Left hindlimb (tissue), 1 donor: ENCODE measurements at places on chromosomes 1 and 21.

- no peak for DNase-seq
These were observed 4.3 kb downstream of the KRTAP20-3 start for GRCh38 chr21:30646904-30647414.

DNA sequence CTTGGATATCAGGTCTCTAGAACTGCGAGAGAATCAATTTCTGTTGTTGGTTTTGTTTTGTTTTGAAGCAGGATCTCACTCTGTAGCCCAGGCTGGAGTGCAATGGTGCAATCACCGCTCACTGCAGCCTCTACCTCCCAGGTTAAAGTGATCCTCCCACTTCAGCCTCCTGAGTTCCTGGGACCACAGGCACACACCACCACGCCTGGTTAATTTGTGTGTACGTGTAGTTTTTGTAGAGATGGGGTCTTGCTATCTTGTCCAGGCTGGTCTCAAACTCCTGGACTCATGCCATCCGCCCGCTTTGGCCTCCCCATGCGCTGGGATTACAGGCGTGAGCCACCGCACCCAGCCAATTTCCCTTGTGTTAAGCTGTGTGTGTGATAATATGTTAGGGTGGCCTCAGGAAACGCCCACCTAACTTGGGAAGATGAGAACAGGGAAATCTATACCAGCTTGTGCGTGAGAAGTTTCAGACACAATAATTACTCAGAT is 109.6 kb downstream of the SIK1 start:
- no peak for DNase-seq

GRCh38 chr1:17829579-17829978 is 74.4 kb downstream of the ACTL8 start:
- DNase-seq = no peak

GRCh38 chr1:15155888-15156741 is 2.6 kb downstream of the TMEM51 start:
- DNase-seq = peak; percentile 68

- DNase-seq = peak; percentile 49
These were observed 17.1 kb upstream of the CCDC190 start for GRCh38 chr1:162878000-162878596.

- no peak for DNase-seq
These were observed 31.0 kb upstream of the IL19 start for GRCh38 chr1:206739411-206740076.

GRCh38 chr1:21182181-21182731 is 5.6 kb upstream of the EIF4G3 start:
- DNase-seq = no peak

- no peak for DNase-seq
These were observed 169.2 kb downstream of the ZNF281 start for GRCh38 chr1:200240656-200241055.

GRCh38 chr1:185663771-185664296 is 70.4 kb upstream of the HMCN1 start:
- no peak for DNase-seq

GRCh38 chr1:54052431-54052933 is 522 bp downstream of the TMEM59 start:
- DNase-seq = peak; percentile 56

- no peak for DNase-seq
These were observed 62.3 kb downstream of the PRKAA2 start for GRCh38 chr1:56707379-56707778.

DNA sequence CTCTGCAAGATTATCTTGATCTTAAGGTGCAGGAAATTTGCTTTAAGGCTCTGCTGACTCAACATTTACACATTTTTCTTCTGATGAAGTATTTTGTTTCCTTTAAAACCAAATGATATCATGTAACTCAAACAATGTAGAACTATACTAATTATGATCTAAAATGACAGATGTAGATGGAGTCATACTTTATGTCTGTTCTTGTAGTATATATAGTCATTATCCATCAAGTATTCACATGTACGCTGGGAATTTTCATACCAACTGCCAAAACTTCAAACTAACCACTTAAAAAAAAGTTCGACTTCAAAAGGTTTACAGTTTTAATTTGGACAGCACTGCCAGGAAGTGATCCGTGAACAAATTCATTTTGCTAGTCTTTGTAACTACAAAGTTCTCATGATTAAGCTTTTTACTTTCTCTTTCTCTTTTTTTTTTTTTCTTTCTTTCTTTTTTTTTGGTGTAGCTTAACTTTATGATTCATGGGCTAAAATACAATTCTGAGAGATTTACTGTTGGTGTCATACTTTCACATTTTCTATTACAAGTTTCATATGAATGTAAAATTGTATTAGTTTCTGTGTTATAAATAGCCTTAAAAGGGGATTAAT is 509.0 kb upstream of the CXADR start:
- no peak for DNase-seq

DNA sequence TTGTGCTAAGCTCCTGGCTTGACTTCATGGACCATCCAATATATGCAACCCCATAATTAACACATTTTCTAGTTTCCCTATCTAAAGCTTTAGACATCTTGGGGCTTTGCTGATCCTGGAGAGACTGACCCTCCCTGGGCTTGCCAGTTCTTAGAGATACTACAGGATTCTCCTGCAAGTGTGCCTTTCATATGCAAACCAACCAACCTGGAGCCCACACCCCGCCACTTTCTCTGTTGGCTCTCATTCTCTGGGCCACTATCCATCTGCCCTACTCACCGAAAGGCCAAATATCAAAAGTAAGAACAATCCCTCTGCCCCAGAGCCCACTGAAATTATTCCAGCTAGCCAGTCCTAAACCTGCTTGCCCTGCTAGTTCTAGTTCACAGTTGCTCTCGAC is 2.2 kb upstream of the GBP6 start:
- DNase-seq = no peak

DNA sequence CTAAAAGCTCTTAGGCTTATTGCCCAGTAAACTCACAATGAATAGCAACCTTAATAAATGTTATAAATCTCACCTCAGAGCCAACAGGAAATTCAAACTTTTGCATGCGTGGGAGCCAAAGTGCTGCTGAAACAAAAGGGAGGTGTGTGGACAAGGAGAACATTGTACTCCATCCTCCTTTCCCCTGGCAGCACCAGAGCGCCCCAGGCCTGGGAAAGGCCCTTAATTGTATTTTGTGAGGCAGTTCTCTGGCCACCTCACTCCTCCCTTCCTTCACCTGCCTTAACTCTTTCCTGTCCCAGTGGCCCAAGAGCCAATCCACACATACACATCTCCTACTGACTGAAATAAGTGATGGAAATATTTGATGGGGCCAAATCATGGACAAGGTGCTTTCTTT is 648.5 kb downstream of the LMO4 start:
- no peak for DNase-seq

- no peak for DNase-seq
These were observed 119.6 kb downstream of the TOMM20 start for GRCh38 chr1:235009074-235009473.

DNA sequence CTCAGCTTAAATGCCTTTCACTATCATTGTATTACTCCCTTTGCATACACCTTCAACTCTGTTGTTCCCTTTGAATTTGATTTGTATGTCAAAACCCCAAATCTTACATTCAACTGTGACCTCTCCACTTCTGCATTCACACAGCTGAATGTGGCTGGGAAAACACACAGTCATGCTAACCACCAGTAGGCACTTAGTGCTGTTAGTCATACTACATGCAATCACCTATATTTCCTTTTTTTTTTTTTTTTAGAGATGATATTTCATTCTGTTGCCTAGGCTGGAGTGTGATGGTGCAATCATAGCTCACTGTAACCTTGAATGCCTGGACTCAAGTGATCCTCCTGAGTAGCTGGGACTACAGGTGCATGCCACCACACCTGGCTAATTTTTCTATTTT is 16.2 kb downstream of the BTBD8 start:
- no peak for DNase-seq

GRCh38 chr21:36860736-36861594 is 105.5 kb downstream of the HLCS start:
- DNase-seq = no peak

GRCh38 chr1:158520021-158520420 is 34.2 kb downstream of the OR6Y1 start:
- DNase-seq = no peak

DNA sequence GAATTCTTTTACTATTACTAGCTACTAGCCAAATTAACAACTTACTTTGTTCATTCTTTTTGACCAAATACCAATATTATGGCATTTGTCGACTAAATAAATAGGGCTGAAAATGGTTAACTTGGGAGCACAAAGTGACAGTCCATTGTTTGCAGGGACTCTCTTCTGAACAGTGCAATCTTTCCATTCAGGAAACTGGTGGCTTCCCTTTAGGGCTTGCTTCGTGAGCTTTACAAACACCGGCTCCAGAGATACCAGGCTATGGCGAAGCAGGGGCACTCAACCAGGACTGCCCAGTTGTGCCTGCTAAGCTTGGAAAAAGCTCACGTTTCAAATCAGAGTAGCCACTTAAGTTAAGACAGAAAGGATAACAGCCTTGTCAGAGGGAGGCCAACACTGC is 12.3 kb downstream of the RAB42 start:
- DNase-seq = no peak

DNA sequence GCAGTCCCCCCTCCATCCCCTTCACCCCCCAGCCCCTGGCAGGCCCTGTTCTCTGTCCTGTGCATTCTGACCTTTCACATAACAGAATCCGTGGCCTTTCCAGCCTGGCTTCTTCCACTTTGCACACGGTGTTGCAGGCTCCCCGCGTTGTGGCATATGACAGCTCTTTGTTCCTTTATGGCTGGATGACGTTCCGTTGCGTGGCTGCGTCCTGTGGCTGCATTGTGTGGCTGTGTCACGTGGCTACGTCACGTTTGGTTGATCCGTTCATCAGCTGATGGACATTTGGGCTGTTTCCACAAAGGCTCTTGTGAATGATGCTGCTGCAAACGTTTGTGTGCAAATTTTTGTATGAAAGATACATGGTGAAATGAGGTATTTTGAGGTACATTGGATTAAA is 53.3 kb downstream of the PDE9A start:
- DNase-seq = no peak

- DNase-seq = no peak
These were observed 176.4 kb downstream of the ZNF281 start for GRCh38 chr1:200233393-200233792.

GRCh38 chr1:228268881-228269265 is 61.0 kb downstream of the OBSCN start:
- no peak for DNase-seq

DNA sequence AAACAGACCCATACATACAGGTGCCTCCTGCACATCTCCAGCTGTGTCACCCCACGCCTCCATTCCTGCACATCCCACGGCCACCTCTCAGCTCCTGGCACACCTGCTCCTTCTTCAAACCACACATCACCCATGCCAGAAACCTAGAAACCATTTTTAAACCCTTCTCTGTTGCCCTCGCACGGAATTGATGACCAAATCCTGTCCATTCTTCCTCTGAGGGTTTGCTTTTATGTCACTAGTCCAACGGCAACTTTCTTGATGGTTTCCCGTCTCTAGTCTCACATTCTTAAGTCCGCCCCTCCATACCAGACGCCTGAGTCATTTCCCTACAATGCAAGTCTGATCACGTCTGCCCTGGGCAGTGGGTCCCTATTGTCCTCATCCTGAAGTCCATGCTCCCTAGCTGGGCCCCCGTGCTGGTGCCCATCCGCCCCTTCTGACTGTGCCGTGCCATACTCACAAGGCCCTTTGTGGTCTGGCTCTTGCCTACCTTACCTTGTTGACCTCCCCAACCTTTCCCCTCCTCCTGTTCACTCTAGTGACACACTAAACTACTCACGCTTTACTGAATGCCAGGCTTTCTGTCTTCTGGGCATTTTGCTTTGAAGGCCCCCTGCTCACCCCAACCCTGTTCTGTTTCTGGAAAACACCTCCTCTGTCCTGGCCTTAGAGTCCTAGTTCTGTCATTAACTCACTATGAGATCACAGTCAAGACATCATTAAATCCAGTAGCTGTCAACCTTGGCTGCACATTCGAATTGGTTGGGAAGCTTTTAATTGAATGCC is 17.6 kb downstream of the SLC2A1 start:
- peak; percentile 46 for DNase-seq

DNA sequence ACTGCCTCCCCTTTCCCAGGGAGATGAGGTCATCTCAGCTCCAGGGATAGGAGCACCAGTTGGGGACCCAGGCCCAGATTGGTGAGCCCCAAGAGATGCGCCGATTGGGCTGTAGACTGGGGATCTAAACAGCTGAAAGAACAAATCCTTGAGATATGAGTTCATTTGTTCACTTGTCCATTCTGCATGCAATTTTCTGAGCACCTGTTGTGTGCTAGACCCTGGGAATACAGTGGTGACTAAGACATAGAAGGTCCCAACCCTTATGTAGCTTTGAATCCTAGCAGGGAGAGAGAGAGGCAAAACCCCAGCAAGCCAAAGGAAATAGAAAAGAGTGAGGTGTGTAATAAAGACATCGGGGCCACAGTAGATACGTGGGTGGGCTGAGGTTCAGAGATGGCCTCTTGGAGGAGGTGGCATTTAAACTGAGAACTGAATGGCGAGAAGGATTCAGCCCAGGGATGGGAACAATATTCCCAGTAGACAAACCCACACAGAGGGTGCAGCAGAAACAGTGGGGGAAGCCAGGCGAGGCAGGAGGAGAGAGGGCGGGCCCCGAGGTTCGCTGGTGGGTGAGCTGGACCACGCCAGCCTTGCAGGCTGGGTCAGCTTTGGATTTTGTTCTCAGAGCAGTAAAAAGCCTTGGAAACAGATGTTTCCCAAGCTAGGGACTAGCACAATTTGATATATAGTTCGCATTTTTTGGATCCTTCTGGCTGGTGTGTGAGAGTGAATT is 105.6 kb upstream of the ACTL8 start:
- no peak for DNase-seq

- DNase-seq = no peak
These were observed 3.0 kb downstream of the CELSR2 start for GRCh38 chr1:109252167-109252892.

DNA sequence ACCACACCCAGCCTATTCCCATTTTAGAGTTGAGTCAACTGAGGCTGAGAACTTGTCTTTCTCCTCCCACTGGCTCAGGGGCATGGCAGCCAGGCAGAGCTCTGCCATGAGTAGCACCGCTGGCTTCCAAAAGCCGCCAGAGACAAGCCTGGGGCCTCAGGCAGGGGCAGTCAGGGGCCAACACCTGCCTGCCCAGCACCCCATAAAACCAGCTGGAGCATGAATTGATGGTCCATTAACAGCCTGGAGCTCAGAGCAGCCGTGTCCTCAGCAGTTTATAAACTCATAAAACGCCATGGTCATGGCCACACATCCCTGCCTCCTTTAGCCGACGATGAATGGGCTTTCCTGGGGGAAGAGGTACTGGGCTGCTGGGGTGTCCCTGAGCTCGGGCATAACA is 50.6 kb upstream of the PAX7 start:
- no peak for DNase-seq

DNA sequence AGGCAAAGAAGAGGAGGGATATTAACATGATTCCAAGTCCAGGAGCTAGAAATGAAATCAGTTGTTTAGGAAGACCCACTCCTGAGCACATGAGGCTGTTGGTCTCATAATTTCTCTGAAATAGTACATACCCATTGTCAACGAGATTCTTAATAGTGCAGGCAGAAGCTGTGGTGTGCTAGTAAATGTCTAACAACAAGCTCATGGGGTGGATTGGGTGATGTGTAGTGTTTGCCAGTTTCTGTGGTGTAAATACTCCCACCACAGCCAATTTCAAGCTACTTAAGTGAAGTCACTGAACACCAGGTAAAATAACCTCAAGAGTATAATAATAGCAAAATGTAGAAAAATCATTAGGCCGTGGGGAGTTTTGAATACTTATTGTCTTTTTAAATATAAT is 42.0 kb downstream of the SYF2 start:
- DNase-seq = no peak

GRCh38 chr1:226625832-226626576 is 77.4 kb downstream of the STUM start:
- no peak for DNase-seq
